Activated CD8-positive, alpha-beta T cell treated with anti-CD3 and anti-CD28 coated beads for 36 hours (primary cell): ENCODE measurements at places on chromosomes 4 and X.

DNA sequence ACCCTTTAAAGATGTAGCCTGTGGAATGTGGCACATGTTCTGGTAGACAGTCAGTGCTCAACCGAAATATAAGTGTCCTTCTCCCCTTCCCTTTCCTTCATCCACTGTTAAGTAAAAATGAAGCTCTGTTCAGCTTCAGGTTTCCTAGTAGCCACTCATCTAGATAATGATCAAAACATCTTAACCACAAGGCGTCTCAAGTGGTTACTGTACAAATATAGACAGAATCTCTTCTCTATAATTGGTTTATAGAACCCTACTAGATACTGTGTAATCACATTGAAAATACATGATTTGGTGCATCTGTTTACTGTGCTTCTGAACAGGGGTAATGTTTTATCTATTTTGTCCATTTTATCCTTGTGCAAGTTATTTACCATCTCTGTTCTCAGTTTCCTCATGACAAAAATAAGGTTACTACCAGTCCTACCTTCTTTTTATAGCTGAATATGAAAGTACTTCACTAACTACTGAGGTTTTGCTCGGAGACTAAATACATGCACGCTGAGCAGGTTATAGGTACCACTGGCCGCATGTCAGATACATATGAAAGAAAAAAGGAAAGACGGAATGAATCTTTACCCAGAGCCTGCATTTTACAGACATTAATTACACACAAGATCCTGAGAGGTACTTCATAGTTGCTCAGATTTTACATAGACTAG is 20.3 kb upstream of the SLC25A4 start:
- no peak for DNase-seq

GRCh38 chr4:77220828-77221613 is 64.0 kb downstream of the CCNG2 start:
- DNase-seq: no peak

DNA sequence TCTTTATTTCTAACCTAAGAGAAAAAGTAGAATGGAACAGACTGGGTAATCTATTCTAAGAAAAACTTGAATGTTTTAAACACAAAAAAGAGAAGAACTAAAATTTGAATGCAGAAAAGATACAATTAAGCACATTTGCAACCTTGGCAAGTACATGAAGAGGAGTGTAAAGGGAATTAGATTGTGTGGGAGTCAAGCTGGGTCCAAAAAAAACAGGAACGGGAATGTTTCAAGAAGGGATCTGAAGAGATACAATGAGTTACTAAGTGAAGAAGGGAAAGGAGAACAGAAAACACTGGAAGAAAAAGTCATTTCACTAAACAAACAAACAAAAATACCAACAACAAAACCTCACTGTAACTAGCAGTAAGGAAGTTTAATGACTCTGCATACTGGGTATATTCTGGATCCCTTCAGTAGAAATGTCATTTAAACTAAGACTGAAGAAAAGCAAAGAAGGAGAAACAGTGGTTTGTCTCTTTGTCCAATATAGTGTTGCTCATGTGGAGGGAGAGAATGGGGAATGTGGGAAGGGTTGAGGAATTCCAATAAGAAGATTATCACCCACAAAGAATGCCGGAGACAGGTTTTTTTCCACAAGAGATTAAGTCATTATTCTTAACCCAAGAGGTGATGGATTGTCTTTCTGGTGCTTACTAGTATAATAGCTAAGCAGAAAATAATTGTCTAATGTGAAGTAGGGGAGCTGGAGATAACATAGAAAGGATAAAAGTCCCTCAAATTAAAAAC is 50.4 kb upstream of the PTPN13 start:
- DNase-seq: no peak

DNA sequence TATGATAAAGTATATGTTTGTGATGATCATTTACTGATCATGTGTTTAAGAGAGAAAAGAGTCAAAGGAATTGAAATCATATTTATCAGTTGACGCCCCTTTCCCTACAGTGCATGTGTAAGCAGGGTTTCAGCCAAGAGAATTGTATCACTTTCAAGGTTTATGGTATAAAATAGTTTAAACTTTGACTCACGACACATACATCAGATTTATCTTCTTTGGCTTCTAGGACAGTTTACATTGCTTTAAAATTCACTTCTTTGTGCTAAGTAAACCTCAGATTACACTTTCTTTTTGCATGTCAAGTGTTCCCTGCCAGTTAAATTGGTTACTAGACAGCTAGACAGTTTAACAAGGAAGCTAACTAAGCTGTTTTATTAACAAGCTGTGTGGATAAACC is 86.3 kb upstream of the MYOZ2 start:
- no peak for DNase-seq

GRCh38 chr4:137635108-137635507 is 102.8 kb upstream of the PCDH18 start:
- DNase-seq: no peak

GRCh38 chr4:11404431-11404830 is 24.3 kb downstream of the HS3ST1 start:
- no peak for DNase-seq

DNA sequence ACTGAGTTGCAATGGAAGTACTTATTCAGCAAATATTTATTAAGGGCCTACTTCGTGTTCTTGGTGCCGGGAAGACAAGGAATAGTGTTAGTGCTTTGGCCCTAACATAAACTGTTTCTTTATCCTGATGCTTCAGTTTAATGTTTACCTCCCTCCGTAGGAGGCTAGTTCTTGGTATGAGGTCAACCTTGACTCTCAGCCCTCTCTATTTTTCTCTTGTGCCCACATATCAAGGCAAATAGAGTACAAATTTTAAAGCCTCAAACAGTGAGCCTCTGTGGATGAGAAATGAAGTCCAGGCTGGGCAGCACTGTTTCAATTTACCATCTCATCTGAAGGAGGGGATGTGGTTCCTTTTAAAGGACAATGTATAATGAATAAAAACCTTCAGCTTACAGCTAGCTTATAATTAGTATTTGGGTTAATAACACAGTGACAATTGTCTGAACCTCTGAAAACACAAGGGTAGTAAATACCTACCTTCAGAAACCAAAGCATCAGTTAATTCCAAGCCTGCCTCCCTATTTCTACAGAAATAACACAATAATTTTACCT is 68.5 kb downstream of the SH3RF1 start:
- no peak for DNase-seq

- DNase-seq: no peak
Observed at GRCh38 chr4:70778888-70779422, 57.2 kb downstream of the RUFY3 start.

- DNase-seq: no peak
Observed at GRCh38 chr4:158500054-158500453, 21.6 kb upstream of the RXFP1 start.

GRCh38 chrX:35285289-35285962 is 342.8 kb downstream of the FAM47B start:
- no peak for DNase-seq
